Thoracic aorta (tissue), 2 donors: ENCODE measurements at places on chromosomes 1 and 21.

DNA sequence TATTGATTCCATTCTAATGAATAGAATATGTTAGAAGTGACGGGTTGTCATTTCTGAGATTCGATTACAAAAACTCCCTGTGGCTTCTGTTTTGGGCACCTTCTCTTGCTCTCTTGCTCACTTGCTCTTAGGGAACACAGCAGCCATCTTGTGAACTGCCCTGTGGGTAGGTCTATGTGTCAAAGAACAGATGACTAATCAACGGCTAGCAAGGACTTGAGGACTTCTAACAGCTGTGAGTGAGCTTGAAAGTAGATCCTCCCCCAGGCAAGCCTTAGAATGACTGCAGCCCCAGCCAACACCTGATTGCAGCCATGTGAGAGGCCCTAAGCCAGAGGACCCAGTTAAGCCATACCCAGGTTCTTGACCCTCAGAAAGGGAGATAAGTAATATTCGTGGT is 49.3 kb downstream of the AZIN2 start:
- DNase-seq, result no peak

DNA sequence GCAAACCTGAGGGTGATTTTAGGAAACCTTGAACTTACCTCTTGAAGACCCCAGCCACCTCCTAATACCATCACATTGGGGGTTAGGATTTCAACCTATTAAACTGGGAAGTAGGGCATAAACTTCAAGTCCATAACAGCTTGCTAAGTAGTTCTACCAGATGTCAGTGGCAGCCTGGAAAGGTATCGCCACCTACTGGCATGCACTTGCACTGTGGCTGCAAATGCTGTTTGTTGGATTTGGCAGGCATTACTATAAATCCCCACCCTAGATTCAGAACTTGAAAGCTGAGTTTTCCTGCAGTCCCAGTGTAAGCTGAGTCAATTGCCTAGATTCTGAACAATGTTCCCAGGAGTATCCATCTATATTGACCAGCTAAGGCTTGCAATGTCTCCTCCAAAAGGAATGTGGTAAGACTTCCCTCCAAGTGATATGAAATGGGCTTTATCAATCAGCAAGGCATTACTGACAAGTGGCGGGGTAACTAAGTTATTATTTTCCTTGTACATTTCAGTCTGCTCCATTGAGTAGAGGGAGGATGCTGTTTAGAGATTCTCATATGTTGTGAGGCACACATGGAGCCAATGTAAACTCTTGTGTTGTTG is 474.5 kb downstream of the PTPRC start:
- no peak for DNase-seq

DNA sequence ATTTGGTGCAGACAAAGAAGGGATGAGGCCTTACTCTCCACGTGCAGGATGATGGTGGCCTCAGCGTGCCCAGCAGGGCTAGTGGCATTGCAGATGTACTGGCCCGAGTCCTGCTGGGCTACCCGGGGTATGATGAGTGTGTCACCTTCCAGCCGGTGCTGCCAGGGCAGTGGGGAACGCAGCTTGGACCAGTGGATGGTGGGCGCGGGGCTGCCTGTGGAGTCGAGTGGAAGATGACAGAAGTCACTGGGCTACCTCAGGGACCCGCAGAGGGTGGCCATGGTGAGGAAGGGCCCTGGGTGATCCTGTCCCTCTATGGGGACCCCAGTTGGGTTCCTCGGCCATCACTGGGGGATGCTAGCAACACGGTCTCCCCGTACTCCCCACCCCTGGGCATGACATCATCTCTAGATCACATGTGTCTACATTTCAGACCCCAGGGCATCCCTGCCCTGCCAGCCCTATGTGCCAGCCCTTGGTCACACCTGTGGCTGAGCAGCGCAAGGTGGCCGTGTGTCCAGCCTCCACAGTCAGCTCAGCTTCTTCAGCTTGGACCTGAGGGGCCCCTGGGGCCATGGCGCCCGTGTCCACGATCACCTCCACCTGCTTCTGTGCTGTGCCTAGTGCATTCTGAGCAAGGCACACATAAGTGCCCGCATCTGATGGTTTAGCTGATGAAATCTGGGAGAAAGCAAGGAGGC is 27.4 kb downstream of the LDLRAD2 start:
- DNase-seq, result no peak

GRCh38 chr1:87329051-87329525 is 408 bp downstream of the LMO4 start:
- no peak for DNase-seq

DNA sequence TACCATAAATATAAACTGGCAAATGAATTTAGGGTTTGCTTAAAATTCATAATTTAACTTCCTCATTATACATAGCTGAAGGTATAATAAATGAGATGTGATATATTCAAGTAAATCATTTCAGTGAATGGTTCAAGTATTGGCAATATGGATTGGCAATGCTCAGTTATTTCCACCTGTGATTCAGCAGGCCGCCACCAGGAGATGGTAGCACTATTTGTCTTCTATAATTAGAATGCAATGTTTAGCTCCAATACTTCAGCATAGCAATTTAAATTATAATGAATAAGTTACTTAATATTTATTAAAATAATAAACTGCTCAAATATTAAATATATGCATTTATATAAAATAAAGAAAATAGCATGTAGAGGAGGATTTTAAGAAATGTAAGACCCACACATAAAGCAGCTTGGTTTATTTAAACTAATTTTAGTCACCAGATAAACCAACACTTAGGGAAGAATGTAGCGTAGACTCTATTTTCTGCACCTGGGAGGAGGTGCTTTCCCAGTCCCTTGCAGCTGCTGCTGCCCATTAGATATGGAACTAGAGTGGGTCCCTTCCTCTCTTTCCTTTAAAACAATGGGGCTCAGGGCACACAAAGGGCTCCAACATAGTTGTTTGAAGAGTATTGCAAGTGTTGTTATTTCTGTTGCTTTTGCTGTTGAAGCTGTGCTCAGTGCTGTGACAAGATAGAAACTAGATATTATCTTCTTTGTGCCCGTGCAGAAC is 62.1 kb downstream of the PLPPR4 start:
- DNase-seq, result no peak

DNA sequence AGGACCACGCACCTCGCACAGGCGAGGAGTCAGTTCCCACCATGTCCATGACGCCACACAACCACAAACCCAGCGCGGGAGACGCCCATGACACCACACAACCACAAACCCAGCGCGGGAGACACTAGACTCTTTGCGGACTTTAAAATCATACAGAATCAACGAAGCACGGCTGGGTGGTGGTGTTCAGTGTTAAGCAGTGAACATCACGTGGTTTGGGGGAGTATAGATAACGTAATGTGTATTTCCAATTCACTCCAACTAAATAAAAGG is 19.2 kb downstream of the PTTG1IP start:
- no peak for DNase-seq

- DNase-seq, result peak; percentile 89
Measured at GRCh38 chr1:183635606-183636333, at the start of gene ARPC5. Gene ARPC5 (minus strand): TSS chr1:183635783. CDS start chr1:183635659, 124 bp downstream.

DNA sequence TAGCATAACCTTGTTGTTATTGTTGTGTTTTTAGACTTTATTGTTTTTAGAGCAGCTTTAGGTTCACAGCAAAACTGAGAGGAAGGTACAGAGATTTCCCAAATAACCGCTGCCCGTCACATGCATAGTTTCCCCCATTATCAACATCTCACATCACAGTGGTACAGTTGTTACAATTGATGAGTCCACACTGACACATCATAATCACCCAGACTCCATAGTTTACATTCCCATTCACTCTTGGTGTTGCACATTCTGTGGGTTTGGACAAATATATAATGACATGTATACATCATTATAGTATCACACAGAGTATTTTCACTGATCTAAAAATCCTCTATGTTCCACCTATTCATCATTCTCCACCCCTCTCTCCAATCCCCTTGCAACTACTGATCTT is 25.9 kb upstream of the TOR3A start:
- DNase-seq, result no peak

- no peak for DNase-seq
Measured at GRCh38 chr1:101388904-101389546, 152.2 kb downstream of the S1PR1 start.
